ENCODE measurements at places on chromosomes 5 and 9. TPM values are rescaled to one million over a fixed set of nuclear protein-coding genes. Genes with fewer than 3 reads are reported as not detected.

DNA sequence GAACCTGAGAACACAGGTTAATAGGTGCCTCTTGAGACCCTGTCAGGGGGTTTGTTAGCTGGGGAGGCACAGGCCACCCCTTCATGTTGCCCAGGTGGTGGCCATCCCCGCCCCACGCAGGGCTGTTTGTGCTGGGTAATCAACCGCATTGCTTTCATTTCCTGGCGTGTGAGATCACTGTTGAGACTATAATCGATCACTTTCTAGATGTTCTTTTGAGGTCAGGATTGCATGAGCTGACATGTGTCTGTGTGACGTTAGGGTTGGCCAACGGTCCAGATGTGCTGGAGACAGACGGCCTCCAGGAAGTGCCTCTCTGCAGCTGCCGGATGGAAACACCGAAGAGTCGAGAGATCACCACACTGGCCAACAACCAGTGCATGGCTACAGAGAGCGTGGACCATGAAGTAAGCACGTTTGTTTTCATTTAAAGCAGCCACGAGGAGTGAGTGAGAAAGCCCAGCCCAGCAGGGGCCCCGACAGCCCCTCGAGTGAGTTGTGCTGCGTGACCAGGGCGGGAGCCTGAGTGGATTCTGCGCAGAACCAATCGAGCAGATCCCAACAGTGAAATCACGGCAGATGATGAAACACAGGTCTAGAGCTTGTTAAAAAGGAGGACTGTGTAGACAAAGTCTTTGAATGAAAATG is 115.0 kb upstream of the CACNA1B start:
- H3K27ac ChIP-seq = no peak overlapping the region
- DNase-seq = no peak
- no peaks in the 10 kb centered on the region for H3K4me1 ChIP-seq
- no peaks in the 10 kb centered on the region for H3K27me3 ChIP-seq
- H3K4me3 ChIP-seq = no peak overlapping the region

DNA sequence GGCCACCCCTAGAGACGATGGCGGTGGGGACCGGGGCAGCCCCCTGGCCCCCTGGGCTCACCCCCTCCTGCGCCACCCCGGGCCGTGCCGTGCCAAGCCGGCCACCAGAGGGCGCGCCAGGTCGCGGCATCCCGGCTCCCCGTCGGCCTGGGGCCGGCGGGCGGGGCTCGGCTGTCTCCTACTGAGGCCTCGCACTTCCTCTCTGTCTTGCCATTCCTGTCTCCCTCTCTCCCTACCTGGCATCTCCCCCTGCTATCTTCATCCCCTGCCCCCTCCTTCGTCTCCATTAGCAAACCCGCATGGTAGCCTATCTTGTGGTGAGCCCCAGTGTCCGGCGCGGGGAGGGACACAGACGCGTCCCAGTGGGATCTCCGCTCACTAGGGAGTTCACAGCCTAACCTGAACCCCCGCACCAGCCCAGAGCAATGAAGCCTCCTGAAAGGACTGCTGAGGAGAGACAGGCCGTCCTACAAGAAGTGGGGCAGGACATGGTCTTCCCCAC is 29.8 kb upstream of the FABP6 start:
- H3K4me1 ChIP-seq = peaks cover 4% of the 10 kb centered on the region
- peak overlapping the region; percentile 80 for H3K27ac ChIP-seq
- H3K4me3 ChIP-seq = peak overlapping the region; percentile 62
- DNase-seq = no peak
- no peaks in the 10 kb centered on the region for H3K36me3 ChIP-seq

GRCh38 chr9:8331507-8332330 is 532.1 kb upstream of the DMAC1 start:
- H3K4me1 ChIP-seq = no peaks in the 10 kb centered on the region
- H3K27ac ChIP-seq = no peak overlapping the region
- H3K4me3 ChIP-seq = no peak overlapping the region
- DNase-seq = no peak

GRCh38 chr9:123085916-123086315 is 52.4 kb downstream of the GPR21 start:
- DNase-seq = no peak
- no peak overlapping the region for H3K4me3 ChIP-seq
- H3K27me3 ChIP-seq = no peaks in the 10 kb centered on the region

DNA sequence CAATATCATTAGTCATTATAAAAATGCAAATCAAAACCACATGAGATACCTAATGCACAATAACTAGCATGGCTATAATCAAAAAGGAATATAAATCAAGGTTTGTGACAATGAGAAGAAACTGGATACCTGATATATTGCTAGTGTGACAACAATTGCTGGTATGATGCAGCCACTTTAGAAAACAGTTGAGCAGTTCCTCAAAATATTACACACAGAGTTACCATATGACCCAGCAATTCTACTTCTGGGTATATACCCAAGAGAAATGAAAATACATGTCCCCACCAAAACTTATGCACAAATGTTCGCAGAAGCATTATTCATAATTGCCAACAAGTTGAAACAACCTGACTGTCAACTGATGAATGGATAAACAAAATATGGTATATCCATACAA is 339.7 kb upstream of the POU5F2 start:
- no peaks in the 10 kb centered on the region for H3K36me3 ChIP-seq
- no peaks in the 10 kb centered on the region for H3K27me3 ChIP-seq
- H3K4me1 ChIP-seq = no peaks in the 10 kb centered on the region
- H3K27ac ChIP-seq = no peak overlapping the region
- no peak overlapping the region for H3K4me3 ChIP-seq

DNA sequence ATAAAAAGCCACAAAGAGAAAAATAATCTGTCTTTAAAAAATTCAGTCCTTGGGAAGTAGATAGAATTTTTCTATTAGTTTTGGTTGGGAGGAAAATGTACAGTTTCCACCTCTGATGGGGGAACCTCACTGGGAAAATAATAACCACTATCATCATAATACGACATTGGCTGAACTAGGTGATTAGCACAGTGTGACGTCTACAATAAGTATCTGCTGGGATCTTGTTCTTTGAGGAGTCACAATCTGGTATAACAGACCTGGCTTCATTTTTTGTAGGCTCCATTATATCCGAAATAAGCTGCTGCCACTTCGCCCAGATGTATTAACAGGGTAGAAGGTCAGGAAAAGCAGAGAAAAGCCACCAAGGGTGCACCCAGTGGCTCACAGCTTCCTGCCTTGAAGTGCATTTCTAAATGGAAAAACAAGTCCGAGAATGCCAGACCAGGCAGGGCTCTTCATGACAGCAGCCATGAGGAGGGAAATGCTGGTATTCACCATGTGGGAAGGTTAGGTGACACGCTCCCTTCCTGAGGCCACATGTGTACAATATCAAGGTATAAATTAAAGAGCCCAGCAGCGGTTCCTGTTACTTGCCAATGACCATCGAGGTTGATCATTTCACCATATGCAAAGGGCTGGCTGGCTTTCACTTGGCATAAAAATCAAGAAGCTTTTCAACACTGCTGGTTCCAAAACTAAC is 152.8 kb downstream of the PRELID2 start:
- H3K36me3 ChIP-seq = no peaks in the 10 kb centered on the region
- H3K4me1 ChIP-seq = no peaks in the 10 kb centered on the region
- no peaks in the 10 kb centered on the region for H3K27me3 ChIP-seq
- no peak for DNase-seq
- peak overlapping the region; percentile 45 for H3K27ac ChIP-seq

- H3K36me3 ChIP-seq = no peaks in the 10 kb centered on the region
- no peak overlapping the region for H3K27ac ChIP-seq
- H3K27me3 ChIP-seq = no peaks in the 10 kb centered on the region
Measured at GRCh38 chr5:143887903-143888665, 76.1 kb downstream of the HMHB1 start.

GRCh38 chr5:120632430-120632829 is 168.3 kb downstream of the PRR16 start:
- H3K27me3 ChIP-seq = no peaks in the 10 kb centered on the region
- no peaks in the 10 kb centered on the region for H3K4me1 ChIP-seq
- DNase-seq = no peak
- no peak overlapping the region for H3K27ac ChIP-seq
- no peak overlapping the region for H3K4me3 ChIP-seq

DNA sequence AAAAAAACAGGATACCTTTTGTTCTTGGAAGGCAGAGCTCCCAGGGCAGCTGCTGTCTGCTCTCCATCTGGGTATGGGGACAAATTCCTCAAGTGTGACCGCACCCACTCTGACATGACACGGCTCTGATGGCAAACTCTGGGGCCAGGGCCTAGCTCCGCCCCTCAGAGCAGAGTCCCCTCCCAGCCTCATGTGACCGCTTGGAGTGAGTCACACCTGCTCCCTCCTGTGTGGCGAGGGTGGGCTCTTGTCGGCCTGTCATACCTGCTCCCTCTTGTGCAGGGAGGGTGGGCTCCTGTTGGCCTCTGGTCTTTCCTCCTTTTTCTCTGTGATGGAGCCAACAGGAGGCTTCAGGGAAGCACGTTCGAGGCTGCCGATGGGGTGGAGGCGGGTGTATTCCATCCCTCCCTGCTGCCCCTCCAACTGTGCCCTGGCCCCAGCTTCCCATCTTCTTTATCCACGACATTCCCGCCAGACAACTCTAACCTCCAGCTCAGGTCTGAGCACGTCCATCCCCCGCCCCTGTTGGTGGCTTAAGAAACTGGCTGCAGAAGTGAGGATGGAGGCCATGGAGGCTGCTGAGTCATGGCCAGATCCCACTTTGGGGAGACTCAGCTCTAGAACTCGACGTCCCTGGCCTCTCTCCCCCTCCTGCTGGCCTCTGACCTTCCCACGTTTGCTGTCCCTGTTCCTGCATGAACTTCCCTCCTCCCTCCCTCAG is 65.3 kb downstream of the OLFM1 start:
- no peak for DNase-seq
- no peak overlapping the region for H3K27ac ChIP-seq
- H3K4me1 ChIP-seq = no peaks in the 10 kb centered on the region
- H3K36me3 ChIP-seq = no peaks in the 10 kb centered on the region
- no peaks in the 10 kb centered on the region for H3K27me3 ChIP-seq

- no peak for DNase-seq
- no peak overlapping the region for H3K4me3 ChIP-seq
- H3K27ac ChIP-seq = no peak overlapping the region
Measured at GRCh38 chr5:53052499-53052898, 57.1 kb downstream of the MOCS2 start.

- H3K36me3 ChIP-seq = no peaks in the 10 kb centered on the region
- DNase-seq = no peak
- H3K27ac ChIP-seq = no peak overlapping the region
- peaks cover 8% of the 10 kb centered on the region for H3K27me3 ChIP-seq
Measured at GRCh38 chr5:113147101-113147508, 170.5 kb downstream of the DCP2 start.

- H3K27me3 ChIP-seq = no peaks in the 10 kb centered on the region
- no peak overlapping the region for H3K27ac ChIP-seq
- no peaks in the 10 kb centered on the region for H3K4me1 ChIP-seq
- H3K4me3 ChIP-seq = no peak overlapping the region
- DNase-seq = no peak
Measured at GRCh38 chr9:30506749-30507148, 1877.7 kb upstream of the ACO1 start.

DNA sequence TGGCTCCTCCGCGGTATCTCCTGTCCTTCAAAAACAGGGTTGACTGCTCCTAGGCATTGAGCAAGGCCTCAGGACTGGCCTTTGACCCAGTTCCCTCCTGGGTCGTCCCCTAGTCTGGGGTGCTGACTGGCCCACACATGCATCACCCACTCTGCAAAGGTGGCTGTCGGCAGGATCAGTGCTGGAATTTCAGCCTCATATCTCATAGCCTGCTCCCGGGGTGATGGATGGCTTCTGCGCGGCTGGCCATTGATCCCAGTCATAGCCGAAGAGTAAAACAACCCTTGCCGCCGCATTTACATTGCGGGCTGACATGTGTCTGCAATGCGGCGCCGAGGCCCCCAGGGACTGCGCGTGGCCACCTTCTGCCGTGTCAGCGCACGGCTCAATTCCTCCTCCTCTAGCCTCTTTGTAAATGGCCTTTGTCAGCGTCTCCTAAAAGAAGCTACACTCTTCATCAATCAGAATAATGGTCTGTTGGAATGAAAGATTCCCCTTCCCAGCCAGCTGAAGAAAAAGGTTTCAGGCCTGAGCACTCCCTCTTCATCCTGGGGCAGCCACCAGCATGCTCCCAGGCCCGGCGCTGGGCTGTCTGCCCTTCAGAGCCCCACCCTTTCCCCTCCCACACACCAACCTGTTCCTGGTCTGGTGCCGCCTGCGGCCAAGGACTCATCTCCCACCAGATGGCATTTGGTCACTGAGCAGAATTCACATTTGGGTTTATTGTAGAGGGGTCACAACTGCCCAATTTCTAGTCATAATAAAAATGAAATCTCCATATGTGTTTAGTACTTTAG is 159.0 kb downstream of the PJA2 start:
- H3K36me3 ChIP-seq = no peaks in the 10 kb centered on the region
- H3K27ac ChIP-seq = no peak overlapping the region
- no peak for DNase-seq
- no peak overlapping the region for H3K4me3 ChIP-seq

- no peak overlapping the region for H3K27ac ChIP-seq
- DNase-seq = no peak
- H3K4me1 ChIP-seq = no peaks in the 10 kb centered on the region
- no peaks in the 10 kb centered on the region for H3K27me3 ChIP-seq
- no peak overlapping the region for H3K4me3 ChIP-seq
- no peaks in the 10 kb centered on the region for H3K36me3 ChIP-seq
Measured at GRCh38 chr9:106056328-106056727, 362.0 kb downstream of the TMEM38B start.

GRCh38 chr5:52024359-52024758 is 641.1 kb downstream of the ISL1 start:
- H3K27me3 ChIP-seq = no peaks in the 10 kb centered on the region
- no peak overlapping the region for H3K4me3 ChIP-seq
- DNase-seq = no peak
- no peak overlapping the region for H3K27ac ChIP-seq
- H3K4me1 ChIP-seq = no peaks in the 10 kb centered on the region

DNA sequence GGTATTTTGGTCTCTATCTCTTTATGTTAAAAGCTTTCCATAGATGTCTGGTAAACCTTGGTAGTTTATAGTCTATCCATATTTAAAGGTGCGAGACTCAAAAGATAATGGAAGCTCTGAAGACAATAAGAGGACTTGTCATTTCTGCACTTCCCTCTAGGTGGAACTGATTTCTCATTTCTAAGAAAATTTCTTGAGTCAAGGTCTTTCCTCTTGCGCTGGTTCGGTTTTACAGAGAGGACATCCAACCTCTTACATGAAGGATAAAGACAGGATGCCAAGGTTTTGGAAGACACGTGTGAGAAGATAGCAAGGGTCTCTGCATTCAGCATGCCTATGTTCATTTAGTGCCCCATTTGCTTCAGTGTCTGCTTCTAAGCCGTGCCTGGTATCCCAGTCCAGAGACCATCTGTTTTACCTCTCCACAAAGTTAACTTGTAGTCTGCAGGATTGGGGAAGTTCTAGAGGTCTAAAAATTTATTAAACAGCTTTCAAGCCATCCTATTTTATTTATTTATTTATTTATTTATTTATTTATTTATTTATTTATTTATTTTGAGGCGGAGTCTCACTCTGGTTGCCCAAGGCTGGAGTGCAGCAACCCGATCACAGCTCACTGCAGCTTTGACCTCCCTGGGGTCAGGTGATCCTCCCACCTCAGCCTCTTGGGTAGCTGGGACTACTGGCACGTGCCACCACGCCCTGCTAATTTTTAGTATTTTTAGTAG is 41.6 kb downstream of the KIAA1191 start:
- no peaks in the 10 kb centered on the region for H3K4me1 ChIP-seq
- H3K27ac ChIP-seq = no peak overlapping the region
- DNase-seq = no peak
- H3K4me3 ChIP-seq = no peak overlapping the region
- H3K36me3 ChIP-seq = no peaks in the 10 kb centered on the region

The MYMK gene
- total RNA-seq = not detected

The ZCCHC7 gene
- total RNA-seq = 43.7 TPM

The LIX1 gene
- total RNA-seq = not detected

The SYK gene
- 0.28 TPM for total RNA-seq

The CTXN3 gene
- not detected for total RNA-seq

The PLPP7 gene
- total RNA-seq = 3.3 TPM

The CAMK2A gene
- total RNA-seq = 0.51 TPM
